Left lung (tissue), 14 donors: ENCODE measurements at places on chromosomes 5 and 9. TPM values are rescaled to one million over a fixed set of nuclear protein-coding genes. Genes with fewer than 3 reads are reported as not detected.

GRCh38 chr9:25813478-25813877, 135.2 kb upstream of the TUSC1 start:
- H3K36me3 ChIP-seq: no peaks in the 10 kb centered on the region
- no peak for DNase-seq
- no peaks in the 10 kb centered on the region for H3K27me3 ChIP-seq

DNA sequence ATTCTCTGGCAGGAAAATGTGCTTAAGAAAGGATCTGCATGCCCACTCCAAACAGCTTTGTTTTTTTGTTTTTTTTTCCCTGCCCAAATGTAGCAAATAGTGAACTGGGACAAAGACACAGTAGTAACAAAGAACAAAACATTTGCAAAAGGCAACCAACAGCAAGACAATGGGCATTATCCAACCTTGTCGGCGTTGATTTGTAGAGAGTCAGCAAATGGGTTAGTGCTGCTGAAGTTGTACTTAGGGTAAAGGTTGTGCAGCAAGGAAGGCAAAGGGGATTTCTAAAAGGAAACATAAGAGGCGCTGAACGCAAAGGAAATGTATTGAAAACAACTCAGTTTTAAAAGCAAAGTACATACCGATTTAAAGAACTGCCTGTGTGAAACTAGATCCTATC, 136.2 kb downstream of the MPDZ start:
- no peak overlapping the region for H3K27ac ChIP-seq
- no peak overlapping the region for H3K4me3 ChIP-seq
- H3K4me1 ChIP-seq: no peaks in the 10 kb centered on the region

DNA sequence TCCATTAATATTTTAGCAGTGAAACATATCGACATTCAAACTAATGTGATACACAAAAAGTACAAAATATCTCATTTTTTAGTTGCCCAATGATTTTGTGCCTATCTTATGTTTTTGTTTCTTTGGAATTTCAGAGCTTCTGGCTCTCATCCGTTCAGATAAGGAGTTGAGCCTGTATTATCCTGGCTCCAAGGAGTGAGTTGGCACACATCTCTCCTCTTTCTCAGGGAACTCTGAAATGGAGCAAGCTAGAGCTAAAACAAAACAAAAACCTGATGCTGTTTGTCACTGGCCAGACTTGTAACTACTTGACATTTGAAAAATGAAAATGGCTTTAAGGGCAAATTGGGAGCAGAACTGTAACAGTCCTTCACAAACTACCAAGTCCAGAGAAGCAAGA, 131.3 kb upstream of the SLC28A3 start:
- no peak overlapping the region for H3K4me3 ChIP-seq
- DNase-seq: no peak
- H3K36me3 ChIP-seq: no peaks in the 10 kb centered on the region
- no peaks in the 10 kb centered on the region for H3K27me3 ChIP-seq
- no peaks in the 10 kb centered on the region for H3K4me1 ChIP-seq

- no peak for DNase-seq
- no peaks in the 10 kb centered on the region for H3K27me3 ChIP-seq
- H3K27ac ChIP-seq: no peak overlapping the region
- no peaks in the 10 kb centered on the region for H3K4me1 ChIP-seq
- H3K4me3 ChIP-seq: no peak overlapping the region
Observed at GRCh38 chr9:5052838-5053237, 67.8 kb downstream of the JAK2 start.

DNA sequence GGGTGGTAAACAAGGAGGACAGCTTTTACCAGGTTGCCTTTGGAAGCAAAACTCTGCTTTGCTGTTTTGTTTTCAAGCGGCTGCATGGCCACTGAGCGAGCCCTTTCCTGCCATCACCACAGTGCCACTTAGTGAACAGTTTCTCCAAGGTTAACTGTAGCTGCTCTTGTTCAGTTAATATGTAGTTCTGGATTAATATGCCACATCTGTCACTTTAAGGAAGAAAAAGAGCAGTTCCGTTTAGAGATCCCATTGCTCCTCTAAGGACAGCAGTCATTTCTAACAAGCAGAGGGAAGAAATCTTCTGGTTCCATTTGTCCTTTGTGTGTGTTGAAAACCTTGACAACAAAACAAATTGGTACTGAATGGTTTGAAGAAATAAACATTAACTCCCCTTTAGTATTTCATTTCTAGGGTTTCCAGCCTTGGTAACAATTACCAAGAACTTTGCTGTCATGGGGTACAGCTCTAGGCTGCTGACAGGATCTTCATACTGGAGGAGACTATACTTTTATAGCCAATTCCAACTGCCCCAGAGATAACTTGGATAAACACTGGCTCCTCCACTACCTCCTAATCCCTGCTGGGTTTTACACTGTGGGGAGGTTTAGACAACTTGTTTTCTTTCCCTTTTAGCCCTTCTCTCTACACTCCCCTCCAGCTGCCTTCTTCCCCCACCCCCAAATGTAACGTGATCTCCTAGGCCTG, 10.3 kb upstream of the ABL1 start:
- H3K4me3 ChIP-seq: no peak overlapping the region
- H3K27ac ChIP-seq: peak overlapping the region; percentile 28
- peaks cover 12% of the 10 kb centered on the region for H3K4me1 ChIP-seq
- no peaks in the 10 kb centered on the region for H3K36me3 ChIP-seq

GRCh38 chr5:102819634-102820033, 64.5 kb downstream of the PAM start:
- no peaks in the 10 kb centered on the region for H3K36me3 ChIP-seq
- H3K4me1 ChIP-seq: peaks cover 9% of the 10 kb centered on the region
- H3K27ac ChIP-seq: no peak overlapping the region
- DNase-seq: no peak

Gene PCDHAC2
- 12.6 TPM for total RNA-seq

Gene CDH10
- 0.21 TPM for total RNA-seq

Gene DIPK1B
- 12.7 TPM for total RNA-seq
